Natural killer cell (primary cell): ENCODE measurements at places on chromosomes 5 and 9.
A peak's percentile ranks its signal among the peaks of the same experiment; 100 is the strongest.

DNA sequence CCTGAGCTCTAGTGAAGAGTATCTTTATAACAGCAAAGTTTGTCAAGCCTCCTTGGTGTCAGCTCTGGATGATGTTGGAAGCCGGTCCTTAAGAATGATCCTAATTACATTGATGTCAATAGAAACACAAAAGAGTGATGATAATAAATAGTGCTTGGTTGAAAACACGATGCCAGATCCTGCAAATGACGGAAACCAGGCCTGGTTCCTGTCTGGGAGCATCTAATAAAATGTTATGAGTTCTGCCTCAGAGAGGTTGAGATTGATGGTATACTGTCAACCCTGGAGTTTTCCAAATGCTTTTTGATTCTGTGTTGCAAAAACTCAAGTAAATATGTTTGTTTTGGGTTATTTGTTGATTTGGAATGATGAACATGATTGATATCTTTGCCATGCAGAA, 23.3 kb downstream of the HMHB1 start:
- DNase-seq: no peak

- peak; percentile 30 for DNase-seq
Observed at GRCh38 chr5:140259500-140259899, 43.4 kb downstream of the PFDN1 start.

GRCh38 chr5:115180165-115180709, 10.5 kb upstream of the TRIM36 start:
- peak; percentile 29 for DNase-seq

DNA sequence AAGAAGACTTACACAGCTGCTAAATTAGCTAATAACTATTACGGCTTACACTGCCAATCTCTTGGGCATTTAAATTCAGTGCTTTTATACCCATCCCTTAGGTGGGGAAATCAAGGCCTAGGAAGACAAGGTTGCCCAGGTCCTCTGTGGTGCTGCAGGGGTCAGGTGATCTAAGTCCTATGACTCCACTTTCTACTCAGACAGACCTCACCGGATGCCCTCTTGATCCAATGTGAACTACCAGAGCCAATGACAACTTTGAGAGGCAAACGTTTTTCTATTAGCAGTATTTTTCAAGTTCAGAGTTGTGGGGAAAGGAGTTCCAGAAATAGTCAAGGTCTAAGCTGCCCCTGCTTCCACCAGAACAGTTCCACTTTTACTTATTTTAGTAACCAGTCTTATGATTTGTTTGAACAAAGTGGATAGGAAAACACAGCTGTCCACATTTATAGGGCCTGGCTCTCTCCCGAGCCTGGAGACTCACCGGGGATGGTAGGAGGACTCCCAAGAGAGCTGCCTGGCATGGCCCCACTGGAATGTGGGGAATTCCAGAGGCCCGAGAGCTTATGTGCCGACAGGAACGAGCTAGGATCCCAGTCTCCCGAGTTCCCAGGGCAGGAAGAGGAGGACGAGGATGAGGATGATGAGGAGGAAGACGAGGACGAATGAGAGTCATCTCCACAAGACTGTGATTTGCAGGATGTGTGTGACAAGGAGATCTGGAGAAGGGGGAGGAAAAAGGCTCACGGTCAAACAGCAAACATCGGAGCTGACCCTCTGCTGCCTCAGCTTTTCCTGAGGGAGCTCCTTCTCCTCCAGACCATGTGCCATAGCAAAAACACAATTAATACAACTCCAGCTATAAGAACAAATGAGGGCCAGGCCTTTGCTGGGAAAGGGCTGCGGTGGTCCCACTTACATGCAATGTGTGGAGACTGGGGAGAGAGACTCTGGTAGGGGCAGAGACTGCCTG, 16.7 kb downstream of the FAM193B start:
- no peak for DNase-seq

DNA sequence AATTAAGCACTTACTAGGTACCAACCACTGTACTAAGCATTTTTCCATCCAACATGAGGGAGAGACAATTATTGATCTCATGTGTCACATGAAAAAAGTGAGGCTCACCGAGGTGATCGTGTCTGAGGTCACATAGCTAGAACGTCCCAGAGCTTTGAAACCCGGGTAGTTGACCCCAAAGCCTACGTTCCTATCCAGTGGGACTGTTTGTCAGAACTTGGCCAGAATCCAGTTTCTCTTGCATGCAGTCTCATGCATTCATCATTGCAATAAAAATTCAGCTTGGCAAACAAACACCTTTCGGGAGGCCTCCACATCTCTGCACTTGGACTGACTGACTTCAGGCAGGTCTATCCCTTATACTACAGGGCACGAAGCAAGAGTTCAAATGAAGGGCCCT, 23.4 kb upstream of the FAT2 start:
- DNase-seq: no peak

DNA sequence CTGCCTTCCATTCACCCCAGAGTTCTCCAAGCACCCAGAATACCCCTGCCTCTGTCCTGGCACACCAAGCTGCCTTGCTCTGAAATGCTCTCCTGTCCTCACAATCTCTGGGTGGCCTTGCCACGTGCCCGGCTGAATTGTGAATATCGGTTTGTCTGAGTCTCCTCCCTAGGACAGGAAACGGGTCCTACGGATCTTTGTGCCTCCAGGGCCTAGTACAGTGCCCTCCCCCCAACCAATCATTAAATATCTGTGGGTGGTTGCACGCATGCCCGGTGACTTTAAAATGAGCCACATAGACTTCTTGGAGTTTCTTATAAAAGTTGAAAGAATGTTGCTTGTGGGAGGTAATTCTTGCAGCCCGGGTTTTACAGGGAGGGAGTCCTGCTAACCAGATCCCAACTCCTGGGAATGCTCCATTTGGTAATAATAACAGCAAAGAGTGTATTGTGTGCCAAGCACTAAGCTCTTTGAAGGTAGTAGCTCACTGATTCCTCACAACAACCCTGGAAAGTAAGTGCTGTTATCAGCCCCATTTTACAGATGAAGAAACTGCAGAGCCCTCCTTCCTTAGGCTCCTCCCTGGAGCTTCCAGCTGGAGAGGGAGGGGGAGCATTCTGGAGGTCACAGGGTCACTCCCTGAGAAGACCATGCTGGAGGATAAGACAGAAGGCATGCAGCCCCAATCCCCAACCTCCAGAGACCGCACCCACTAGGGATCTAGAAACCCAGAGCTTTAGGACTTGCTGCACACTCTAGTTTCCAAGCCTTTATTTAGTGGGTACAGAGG, 23.4 kb downstream of the URM1 start:
- no peak for DNase-seq

DNA sequence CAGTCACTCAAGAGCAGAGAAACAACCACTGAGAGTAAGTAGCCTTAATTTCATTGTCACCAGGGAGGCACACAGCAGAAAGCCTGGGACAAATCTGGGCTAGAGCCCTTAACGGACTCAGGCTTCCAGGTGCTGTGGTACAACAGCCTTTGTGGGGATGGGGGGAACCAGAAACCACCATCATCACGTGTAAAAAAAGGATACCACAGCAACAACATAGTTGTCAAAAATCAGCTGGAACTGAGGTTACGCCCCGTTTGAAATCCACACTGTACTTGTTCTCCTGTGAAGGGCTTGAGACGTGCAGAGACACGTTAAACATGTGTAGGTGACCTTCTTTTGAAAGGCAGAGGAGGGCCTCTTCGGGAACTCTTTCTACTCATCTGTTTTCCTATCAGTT, 16.6 kb upstream of the PLPP1 start:
- no peak for DNase-seq

DNA sequence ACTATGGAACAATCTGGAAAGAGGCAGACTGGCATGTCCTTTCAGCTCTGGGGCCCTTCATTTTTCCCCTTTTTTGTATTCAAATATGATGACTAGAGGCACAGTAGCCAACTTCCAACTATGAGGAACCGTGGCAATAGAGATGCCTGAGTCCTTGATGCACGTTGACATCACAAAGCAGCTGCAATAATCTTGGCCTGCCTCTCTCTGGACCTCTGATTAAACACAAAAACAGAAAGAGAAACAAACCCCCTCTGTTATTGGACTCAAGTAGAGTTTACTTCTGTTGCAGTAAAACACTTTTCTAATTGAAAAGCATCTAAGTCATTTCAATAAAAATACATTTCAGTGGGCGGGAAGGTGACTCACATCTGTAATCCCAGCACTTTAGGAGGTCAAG, 122.2 kb upstream of the GRAMD2B start:
- no peak for DNase-seq

GRCh38 chr9:88041447-88041846, 67.1 kb upstream of the CDK20 start:
- DNase-seq: no peak

- DNase-seq: no peak
Observed at GRCh38 chr9:112869917-112870316, 20.8 kb downstream of the SLC46A2 start.

- DNase-seq: no peak
Observed at GRCh38 chr9:123085916-123086315, 52.4 kb downstream of the GPR21 start.

DNA sequence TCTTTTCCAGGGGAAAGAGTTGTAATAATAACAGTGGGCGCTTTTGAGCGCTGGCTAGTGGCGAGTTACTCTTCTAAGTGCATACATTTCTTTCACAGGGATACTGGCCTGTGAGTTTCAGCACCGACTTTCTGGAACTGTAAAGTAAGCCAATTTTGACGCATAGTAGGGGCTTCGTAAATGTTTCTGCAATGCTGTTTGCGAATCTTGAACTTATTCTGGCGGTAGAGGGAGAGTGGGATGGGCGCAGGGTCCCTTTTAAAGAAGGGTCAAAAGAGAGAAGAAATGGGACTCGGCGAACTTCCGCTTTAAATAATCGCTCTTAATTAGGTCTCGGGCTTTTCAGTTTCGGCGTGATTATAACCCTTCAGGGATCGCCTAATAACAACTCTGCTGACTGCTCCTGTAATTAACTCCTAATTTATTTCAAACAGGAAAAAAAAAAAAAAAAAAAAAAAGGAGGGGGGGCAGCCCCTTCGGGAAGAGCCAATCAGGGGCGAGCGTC, 351 bp upstream of the MSX2 start:
- no peak for DNase-seq

- no peak for DNase-seq
Observed at GRCh38 chr5:168319774-168320173, 28.3 kb downstream of the WWC1 start.

- DNase-seq: no peak
Observed at GRCh38 chr5:96546120-96546519, 113.1 kb upstream of the PCSK1 start.
